Spinal cord (tissue), 10 donors: ENCODE measurements at places on chromosomes 7 and 10.

DNA sequence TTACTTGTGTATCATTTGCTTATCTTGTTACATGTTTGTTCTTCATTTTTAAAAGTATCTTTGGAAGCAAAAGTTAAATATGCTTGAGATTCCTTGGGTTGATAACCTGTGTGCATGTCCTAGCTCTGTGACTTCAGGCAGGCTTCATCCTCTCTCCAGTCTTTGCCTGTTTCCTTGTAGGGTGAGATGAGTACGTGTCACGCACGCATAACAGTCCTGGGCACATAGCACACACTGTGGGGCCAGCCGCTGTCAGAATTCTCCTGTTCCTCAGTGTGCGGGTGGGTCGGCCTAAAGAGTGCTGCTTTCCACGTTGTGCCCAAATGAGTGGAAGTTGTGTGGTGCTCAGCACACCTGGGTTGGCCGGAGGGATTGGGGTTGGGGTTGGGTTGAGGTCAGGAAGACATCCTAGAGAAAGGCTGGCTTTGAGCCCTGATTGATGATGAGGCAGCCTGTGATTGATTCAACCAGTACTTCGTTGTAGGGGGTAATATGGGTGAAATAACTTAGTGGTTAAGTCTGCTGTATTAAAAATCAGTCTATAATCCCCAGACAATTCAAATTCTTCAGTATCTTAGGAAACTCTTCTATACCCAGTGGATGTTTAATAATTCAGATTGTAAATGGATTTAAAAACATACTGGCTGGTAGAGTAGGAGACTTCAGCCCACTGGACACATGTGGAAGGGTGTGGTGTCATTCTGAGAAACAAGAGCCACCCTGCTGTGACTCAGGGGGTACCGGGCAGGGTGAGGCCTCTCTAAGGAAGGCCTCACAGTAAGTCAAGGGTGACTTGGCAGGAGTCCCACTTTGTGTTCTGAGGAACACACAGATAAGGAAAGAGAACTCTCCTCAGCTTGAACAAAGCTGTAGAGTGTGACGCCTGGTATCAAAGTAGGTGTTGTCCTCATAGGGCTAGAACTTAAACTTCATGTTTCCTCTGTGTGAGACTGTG, 54.8 kb downstream of the DAGLB start:
- no peak for DNase-seq

- no peak for DNase-seq
Observed at GRCh38 chr10:58920655-58921003, 255.8 kb upstream of the PHYHIPL start.

DNA sequence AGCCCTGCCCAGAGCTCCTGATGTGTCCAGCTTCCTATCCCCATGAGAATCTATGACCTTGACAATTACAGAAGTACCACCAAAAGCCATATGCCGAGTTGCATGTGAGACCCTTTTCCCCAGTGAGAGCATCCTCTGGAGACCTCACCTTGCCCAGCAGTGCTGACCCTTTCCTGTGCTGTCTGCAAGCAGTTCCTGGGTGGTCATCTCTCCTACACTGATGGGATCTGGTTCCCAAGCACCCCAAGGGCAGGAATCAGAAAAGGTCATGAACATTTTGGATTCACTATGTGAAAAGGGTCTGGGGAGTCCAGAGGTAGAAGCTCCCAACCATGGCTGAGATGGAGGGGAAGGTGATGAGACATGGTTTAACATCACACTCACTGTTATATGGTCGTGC, 18.2 kb downstream of the SFTPD start:
- DNase-seq, result no peak

DNA sequence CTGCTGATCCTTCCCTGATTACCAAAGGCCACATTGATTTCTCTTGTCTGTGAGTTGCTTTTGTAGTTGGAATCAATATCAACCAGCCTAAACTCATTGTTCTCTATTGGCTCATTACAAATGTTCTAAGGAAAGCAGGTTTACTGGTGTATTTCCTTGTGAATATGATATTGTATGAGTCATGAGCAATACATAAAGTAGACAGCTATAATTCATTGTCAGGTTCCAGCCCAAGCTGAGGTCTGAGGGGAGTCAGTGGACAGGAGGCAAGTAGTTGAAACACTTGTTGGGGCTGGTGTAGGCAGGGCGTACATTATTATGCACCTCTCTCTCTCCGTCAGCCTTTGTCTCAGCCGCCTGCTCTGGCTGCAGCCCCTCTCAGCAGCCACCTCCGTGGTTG, 451.7 kb downstream of the IPMK start:
- DNase-seq, result no peak

- no peak for DNase-seq
Observed at GRCh38 chr10:71878327-71879034, 27.4 kb upstream of the PSAP start.

- DNase-seq, result no peak
Observed at GRCh38 chr10:119663866-119664698, 12.9 kb downstream of the BAG3 start.

GRCh38 chr10:77944519-77944918, 18.0 kb upstream of the DLG5 start:
- no peak for DNase-seq

DNA sequence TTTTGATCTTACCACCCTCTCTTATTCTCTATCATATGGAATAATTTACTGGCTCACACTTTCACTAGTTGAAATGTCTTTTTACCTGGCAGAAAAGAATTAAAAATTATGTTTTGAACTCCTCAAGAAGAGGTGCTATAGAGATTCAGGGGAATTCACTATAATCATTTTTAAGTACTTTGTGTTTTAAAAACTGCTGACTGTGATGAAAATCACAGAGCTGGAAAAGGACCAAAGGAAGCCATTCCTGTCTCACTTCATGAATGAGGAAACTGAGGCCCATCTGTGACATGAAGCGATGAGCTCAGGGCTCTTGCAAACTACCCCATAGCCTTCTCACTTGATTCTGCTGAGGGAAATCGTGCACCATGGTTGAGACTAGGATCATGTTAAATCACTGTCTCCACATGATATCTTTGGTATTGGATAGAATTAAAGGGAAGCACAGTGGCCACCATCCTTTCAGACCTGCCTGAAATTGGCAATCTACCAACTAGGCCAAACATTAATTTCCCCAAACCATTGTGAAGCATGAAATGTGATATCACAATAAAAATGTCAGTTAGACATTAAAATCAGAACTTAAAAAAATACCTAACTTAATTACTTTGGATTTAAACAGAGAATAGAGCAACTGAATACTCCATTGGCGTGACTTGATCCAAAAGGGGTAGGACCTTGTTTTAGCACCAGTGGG, 141.0 kb downstream of the FZD1 start:
- no peak for DNase-seq

DNA sequence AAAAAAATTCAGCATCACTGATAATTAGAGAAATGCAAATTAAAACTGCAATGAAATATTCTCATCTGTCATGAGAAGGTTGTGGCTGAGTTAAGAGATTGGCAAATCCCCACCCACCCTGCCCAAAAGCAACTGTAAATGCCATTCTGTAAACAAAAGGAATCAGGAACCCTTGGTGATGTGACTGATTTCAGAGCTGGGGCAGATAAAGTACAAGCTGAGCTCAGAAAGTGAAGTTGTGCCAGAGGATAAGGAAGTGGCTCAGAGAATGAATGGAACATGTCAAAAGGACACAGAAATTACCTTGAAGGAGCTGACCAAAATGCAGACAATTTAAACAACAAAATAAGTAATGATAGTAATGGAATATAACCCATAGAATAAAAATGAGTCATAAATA, 32.7 kb upstream of the ARMS2 start:
- DNase-seq, result no peak

DNA sequence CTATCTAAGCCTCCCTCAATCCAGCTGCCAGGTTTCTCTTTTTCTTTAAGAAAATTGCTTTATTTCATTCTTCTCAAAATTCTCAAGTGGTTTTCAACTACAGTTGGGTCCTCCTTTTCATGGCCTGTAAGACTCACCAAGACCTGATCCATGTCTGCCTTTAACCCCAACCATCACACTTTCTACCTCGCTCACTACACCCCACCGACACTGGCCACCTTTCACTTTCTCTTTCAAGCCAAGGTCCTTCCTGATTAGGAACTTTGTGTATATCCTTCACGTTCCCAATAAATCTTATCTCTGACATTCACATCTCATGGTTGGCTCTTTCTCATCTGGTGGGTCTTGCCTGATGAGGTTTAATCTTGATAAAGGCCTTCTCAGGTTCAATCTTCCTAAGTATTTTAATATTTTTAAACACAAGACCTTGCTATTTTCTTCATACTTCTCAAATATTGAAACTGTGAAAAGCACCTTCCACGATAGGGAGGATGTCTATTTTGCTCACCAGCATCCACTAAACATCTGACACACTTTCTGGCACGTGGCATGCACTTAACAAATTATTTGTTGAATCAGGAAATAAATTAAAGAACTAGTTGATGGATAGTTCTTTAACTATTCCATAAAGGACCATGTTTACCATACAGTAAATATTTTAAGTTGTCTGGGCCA, 624.8 kb downstream of the GRID1 start:
- no peak for DNase-seq

DNA sequence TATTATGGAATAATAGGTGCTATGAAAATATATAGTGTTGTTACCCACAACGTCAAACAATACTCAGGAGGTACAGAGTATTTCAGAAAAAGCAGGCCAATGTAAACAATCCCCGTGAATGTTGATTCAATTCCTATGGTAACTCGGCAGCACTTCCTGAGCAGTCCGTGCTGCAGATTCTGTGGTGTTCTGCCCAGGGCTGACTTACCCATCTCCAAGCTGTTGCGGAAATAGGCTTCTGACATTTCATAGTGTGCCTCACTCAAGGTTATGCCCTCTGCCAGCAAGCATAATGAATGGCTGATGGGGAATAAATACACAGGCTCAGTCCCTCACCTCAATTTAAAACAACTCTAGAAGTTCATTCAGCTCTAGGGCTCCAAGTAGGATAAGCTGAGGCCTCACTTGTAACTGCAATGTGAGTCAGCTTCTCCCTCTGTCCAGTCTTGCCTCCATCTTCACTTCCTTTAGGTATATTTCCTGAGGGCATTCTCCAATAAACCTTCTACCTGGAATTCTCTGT, 177.6 kb downstream of the GNAI1 start:
- DNase-seq, result no peak

GRCh38 chr10:119655566-119656001, 4.4 kb downstream of the BAG3 start:
- no peak for DNase-seq

- DNase-seq, result peak; percentile 44
Observed at GRCh38 chr7:13028825-13029099, 341.3 kb downstream of the ARL4A start.

- no peak for DNase-seq
Observed at GRCh38 chr7:45420843-45421495, 153.2 kb upstream of the ADCY1 start.

DNA sequence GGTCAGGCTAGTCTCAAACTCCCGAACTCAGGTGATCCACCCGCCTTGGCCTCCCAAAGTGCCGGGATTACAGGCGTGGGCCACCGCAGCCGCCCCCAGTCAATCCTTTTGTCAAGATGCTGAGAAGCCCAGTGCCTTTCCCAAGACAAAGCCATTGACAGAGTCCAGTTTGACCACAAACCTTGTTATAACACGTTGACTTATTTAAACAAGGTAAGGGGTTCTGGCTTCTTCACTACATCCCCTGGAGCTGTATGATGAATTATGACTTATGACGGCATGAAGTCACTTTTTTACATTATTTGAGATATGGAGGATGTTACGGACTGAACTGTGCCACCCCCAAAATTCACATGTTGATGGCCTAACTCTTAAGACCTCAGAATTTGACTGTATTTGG, 5.8 kb upstream of the SEC61G start:
- DNase-seq, result no peak

DNA sequence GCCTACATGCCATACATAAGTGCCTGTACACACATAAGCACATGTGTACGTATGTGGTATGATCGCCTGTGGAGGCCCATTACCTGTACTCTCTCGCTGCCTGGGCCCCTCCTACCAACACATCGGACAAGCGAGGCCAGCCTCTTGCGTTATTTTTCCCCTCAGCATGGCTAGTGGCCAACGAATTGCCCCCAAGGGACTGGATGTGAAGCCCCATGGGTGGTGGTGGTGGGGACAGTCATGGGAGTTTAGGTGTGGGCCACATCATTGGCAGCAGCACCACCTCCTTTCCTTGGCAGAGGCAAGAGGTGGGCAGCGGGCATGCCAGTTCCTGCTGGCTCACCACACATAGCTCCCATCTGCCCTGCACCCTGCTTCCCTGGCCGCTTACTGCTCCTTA, 10.0 kb downstream of the GRK5 start:
- no peak for DNase-seq

DNA sequence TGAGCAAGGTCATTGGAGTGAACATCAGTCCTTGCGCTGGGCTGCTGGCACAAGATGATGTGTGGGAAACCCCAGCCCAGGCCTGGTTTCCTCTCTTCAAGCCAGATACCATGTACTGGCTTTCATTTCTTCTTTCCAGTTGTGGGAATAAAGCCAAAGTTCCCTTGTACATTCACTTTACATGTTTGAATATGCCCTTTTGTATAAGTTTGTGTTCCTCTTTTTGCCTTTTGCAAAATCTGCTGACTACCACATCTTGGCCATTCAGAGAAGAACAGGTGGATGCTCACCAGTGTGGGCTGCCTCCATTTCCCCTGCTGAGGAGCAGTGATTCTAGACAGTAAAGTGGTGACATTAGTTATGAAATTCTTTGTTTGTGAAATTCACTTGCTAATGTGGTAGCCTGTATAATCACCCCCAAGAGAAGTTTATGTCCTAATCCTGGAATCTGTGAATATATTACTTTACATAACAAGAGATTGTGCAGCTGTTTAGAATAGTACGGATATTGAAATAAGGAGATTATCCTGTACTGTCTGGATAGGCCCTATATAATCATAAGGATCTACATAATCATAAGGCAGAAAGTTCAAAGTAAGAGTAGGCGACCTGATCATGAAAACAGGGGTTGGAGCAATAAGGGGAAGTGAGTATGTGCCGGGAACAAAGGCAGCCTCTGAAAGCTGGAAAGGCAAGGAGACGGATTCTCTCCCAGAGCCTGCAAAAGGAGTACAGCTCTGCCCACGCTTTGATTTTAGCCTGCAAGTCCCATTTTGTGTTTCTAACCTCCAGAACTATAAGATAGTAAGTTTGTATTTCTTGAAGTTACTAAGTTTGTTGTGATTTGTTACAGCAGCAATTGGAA, 18.8 kb upstream of the AOAH start:
- DNase-seq, result peak; percentile 15

GRCh38 chr10:51366044-51366443, 291.8 kb downstream of the PRKG1 start:
- DNase-seq, result no peak
